ENCODE measurements at places on chromosomes 16 and 17.
A peak's percentile ranks its signal among the peaks of the same experiment; 100 is the strongest.

- no peak for DNase-seq
These were observed 2.3 kb downstream of the CMIP start for GRCh38 chr16:81446907-81447268.

DNA sequence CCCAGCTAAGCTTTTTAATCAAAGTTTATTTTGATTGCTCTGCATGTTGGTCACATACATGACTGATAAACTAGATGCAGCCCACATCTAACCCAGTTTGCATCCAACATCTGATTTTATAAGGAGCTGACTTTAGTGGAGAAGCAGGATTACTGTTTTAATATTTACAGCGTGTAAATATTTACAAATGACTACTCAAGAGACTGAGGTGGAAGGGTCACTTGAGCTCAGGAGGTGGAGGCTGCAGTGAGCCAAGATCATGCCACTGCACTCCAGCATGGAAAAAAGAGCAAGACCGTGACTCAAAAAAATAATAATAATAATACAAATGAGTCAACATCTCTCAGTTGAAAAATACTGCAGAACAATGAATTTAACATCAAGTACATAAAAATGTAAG is 50.8 kb downstream of the PARN start:
- no peak for DNase-seq

- DNase-seq: no peak
These were observed 330.6 kb upstream of the PMFBP1 start for GRCh38 chr16:72502594-72503005.

DNA sequence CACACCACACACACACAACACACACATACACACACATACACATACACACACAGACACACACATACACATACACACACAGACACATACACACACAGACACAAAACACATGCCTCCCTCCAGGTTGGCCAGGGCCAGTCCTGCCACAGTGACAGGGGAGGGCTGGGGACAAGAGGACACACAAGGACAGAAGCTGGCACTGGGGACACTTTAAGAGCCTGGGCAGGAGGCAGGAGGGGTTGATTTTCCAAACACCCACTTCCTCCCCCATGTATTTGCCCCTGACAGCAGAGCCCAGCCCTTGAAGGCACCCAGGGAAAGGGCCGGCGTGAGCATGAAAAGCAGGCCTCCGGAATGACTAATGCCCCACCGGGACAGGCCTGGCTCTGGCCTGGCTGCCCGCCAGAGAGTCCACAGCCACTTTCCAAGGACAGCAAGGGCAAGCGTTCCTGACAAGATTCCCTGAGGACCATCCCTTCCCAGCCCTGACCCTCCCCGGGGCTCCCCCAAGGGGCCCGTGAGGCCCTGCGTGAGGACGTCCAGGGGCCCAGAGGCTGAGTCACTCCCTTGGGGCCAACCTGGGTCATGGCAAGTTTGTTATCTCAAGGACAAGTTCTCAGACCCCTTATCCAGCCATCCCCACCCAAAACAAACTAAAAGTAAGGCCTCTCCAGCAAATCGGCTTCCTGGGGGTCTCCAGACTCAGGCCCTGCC is 235.6 kb downstream of the ZNF423 start:
- DNase-seq: no peak

DNA sequence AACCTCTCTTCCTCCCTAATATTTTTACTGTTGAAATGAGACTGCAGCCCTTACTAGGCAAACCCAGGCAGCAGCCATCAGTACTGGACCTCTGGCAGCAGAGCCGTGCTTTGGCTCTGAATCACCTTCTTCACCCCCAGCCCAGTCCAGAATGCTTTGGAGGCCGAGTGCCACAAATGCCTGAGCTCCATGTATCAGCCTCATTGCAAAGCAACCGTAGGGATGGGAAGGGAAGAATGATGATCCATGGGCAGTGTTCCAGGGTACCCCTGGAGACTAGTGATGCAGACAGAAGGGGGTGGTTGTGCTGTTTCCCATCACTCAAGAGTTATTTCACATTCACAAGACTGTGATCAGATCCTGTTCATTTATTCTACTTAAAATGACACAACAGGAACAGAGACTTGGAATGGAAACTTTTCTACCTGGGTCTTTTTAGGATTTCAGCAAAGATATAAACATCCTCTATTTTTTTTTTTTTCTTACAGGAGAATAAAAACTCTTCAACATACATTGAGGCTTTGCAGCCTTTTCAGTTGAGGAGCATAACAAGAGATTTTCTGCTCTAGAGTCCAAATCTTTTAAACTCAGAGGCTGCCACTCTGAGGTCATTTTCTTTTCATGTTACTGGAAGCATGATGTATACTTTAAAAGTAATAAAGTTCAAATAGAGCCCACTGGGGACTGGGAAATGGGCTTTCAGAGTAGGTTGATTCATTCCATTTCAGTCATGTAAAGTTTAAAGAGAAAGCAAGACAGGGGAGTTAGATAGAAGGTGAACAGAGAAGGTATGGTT is 138.3 kb downstream of the KCNJ2 start:
- no peak for DNase-seq

DNA sequence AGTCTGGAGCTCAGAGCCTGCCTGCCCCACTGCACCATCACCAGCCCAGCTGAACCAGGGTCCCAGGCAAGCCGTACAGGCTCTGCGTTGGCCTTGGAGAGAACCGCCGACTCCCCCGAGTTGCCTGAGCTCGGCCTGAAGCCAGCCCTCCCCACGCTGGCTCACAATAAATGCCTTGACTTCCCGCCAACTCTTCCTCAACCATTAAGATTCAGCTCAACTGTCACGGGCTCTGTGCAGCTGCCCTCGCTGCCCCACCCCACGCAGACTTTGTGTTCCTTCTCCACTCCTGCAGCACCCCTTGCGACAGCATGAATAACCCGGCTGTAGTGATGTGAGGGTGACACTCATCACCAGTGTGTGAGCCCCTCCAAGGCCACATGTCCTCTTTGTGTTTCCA is 4.8 kb upstream of the QPRT start:
- peak; percentile 74 for DNase-seq

GRCh38 chr16:69741951-69742904 is 12.5 kb downstream of the NOB1 start:
- DNase-seq: no peak

GRCh38 chr16:73125850-73126524 is 78.1 kb upstream of the ZFHX3 start:
- no peak for DNase-seq

- DNase-seq: no peak
These were observed 17.1 kb upstream of the CLEC18A start for GRCh38 chr16:69934044-69934443.

DNA sequence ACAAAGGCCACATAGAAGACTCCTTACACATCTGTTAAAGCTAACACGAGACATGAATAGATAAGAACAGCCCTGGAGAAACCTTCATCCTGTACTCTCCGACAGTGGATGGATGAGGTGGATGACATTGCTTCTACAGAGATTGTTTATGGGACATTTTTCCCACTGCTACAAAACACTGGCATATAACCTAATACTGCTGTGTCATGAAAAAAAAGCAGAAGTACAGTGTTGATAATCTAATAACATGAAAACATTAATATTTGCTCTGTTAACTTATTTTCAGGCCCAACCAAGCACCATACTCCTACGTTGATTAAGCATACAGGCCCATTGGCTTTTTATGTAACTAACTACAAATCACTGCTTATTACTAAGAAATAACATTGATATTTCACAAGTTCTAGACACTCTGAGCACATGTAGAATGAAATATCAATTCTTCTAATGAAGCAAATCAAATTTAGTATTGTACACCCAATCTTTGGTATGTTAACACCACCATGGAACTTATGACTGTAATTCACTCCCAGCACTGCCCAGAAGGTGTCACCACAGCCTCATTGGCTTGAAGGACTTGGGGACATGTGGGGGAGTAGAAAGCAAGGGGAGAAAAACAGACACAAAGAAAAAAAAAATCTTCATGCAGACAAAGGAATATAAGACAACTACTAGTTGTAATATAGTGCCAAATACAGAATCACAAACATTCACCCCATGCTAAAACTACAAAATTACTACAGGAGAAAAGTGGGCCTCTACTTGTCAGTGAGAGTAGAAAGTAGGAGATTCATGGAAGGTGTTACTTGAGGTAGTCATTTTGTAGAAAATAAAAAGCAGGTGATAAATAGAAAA is 330.0 kb upstream of the PMFBP1 start:
- DNase-seq: peak; percentile 40

- DNase-seq: no peak
These were observed 85.0 kb downstream of the SOX9 start for GRCh38 chr17:72205822-72206221.

DNA sequence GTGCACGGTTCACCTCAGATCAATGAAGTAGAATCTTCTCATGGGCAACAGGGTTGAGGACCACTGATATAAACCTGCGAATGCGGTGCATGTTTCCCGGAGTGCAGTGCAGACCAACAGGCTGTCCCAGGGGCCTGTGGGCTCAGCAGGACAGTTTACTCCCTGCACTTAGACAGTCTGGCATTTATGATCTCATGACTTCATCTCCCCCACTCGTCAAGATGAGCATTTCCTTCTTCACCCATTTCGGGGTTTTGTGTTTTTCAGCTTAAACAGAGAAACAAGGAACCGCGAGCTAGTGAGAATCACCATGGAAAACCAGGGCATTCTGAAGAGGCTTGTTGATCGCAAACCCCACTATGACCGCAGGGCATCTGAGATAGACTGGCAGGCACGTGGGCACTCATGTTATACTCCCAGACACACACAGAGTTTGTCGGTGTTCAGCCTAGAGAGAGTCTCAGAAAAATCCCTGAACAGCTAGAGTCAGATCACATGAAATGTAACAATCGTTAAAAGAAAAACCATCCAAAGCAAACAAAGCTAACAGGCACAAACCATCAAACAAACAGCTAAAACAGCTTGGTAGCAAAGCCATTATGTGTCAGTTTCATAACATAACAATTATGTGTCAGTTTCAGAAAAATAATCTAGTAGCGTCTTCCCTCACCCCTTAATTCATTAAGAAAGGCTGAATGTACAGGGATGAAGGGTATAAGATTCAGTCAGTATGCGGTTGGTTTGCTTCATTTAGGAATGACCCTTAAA is 2.9 kb downstream of the CFAP97D1 start:
- no peak for DNase-seq

- DNase-seq: no peak
These were observed 13.8 kb downstream of the HROB start for GRCh38 chr17:44155488-44155887.

- no peak for DNase-seq
These were observed 5.6 kb upstream of the STX1B start for GRCh38 chr16:31016018-31016417.

DNA sequence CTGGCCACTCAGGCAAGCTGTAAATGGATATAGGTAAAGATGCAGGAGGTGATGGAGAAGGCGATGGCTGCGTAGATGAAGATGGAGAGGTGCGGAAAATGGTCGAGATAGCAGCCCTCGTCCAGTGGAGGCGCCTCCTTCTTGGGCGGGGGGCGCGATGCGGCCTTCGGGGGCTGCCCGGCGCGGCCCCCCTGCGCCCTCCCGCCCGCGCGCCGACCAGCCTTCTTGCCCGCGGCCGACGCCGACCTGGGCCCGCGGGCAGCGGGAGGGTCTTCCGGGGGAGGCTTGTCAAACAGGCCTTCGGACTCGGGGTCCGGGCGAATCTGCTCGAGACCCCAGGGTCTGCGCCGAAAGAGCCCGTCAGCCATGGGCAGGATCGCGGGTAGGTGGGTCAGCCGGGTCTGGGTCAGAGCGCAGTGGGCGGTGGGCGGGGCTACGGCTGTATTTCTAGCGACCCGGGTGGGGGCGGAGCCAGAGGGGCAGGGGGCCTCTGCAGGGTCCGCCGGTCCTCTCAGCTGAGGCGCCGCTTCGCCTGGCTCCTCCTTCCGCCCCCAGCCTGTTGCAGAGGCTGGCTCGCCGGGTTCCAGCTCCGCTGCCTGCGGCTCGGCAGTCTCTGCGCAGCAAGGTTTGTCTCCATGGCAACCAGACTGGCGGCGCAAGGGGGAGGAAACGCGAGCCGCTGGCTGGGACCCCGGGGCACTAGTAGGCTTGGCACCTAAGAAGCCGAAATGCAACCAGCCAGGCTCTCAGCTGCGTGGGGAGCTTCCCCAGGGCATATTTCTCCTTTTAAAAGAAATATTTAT is 14.4 kb downstream of the MIS12 start:
- DNase-seq: peak; percentile 85

- DNase-seq: no peak
These were observed 3.0 kb upstream of the ANKRD40CL start for GRCh38 chr17:50770346-50770745.

- no peak for DNase-seq
These were observed 6.3 kb upstream of the PPP1R27 start for GRCh38 chr17:81840826-81841778.

DNA sequence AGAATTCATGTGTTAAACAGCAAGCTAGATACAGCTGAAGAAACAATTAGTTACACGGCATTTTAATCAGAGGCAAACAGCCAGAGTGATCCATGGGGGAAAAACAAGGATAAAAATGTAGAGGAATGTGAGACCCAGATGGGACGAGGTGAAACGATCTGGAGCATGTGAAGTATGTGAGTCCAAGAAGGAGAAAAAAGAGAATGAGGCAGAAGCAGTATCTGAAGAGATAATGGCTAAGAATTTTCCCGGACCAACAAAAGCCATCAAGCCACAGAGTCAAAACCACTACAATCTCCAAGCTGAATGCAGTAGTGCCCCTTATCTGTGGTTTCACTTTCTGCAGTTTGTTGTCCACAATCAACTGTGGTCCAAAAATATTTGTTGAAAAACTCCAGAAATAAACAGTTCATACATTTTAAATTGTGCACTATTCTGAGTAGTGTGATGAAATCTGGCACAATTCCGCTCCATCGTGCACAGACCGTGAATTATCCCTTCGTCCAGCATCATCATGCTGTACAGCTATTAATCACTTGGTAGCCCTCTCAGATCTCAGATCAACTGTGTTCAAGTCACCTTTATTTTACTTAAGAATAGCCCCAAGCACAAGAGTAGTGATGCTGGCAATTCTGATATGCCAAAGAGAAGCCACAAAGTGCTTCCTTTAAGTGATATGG is 18.8 kb downstream of the MYH10 start:
- no peak for DNase-seq

DNA sequence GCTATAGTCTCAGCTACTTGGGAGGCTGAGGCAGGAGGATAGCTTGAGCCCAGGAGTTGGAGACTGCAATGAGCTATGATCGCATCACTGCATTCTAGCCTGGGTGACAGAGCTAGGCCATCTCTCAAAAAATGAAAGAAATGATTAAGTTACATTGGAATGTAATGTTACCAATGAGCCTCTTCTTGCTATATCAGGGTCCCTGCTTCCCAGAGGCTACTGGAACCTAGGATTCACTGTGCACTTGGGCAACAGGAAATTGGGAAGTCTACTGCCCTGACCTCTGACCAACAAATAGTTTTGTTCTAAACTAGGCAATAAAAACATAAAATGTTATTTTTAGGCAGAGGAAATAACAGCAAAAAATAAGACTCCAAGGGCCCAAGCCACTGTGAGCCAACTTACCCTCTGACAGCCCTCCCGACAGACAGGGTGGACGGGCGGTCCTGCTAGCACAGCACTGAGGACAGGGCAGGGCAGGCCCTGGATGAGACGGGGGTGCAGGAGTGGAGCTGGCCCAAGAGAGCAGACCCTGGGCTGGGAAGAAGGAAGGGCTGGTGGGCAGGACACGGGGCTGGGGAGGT is 27.5 kb downstream of the NSMCE1 start:
- DNase-seq: no peak
